Small intestine (tissue), 16 donors: ENCODE measurements at places on chromosomes 7 and 10.

DNA sequence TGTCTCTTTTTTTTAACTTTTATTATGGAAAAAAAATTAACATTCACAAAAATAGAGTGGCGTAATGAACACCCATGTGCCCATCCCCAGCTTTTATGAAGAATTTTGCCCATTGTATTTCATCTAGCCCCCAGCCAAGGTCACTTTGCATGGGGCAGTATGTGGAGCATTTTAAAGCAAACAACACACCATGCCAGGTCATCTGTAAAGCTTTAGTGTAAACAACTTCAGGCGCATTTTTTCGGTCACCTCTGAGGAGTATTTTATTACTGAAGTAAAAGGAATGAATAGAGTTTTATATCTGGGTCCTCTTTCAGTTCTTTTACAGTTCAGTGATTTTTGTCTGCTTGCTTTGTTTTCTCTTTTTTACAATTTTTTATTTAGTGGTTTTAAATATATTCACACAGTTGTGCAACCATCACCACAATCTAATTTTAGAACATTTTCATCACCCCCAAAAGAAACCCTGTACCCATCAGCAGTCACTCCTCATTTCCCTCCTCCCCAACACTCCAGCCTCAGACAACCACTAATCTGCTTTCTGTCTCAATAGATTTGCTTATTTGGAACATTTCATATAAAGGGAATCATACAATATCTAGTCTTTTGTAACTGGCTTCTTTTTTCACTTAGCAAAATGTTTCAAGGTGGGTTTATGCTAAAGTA lies 87.9 kb downstream of the SLC37A3 start:
- H3K4me1 ChIP-seq: peaks cover 5% of the 10 kb centered on the region
- DNase-seq: no peak
- H3K27me3 ChIP-seq: no peaks in the 10 kb centered on the region
- no peak overlapping the region for H3K4me3 ChIP-seq

DNA sequence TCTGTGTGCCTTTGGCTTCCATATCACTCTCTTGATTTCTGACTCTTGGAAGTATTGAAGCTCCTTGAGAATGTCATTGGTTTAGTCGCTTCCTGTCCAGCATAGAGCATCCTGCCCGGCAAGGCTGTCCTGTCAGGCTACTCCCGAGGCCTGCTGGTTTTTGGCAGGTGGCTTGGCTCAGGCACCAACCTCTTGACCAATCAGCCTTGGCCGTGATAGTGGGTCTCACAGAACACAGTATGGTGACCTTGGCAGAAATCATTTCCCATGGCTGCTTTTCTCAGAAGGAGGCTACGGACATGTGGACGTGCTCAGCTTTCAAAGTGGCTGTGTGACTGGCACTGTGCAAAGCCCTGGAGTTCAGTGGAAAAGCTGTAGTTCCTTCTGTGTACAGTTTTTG lies 516.9 kb downstream of the REEP3 start:
- no peak overlapping the region for H3K4me3 ChIP-seq
- no peak for DNase-seq
- no peaks in the 10 kb centered on the region for H3K27me3 ChIP-seq
- no peaks in the 10 kb centered on the region for H3K4me1 ChIP-seq
- H3K36me3 ChIP-seq: no peaks in the 10 kb centered on the region
- no peak overlapping the region for H3K27ac ChIP-seq

DNA sequence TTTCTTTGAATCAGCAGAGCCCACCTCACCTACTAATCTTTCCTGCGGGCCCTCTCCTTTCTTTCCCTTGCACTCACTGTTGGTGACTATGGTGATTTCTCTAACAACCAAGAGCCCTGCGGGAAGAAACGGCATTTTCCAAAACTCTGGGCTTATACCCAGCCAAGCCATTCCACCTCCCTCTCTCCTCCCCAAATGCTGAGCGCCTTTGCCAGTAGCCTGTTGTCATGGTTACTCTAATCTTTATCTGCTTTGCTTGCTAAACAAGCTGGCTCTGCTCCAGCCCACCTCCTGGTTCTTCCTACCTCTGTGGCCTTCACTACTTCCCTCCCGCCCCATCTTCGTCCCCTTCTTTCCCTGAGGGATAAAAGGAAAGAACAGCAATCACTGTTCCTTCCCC lies 86.7 kb downstream of the DGKI start:
- H3K27ac ChIP-seq: no peak overlapping the region
- H3K4me1 ChIP-seq: no peaks in the 10 kb centered on the region
- DNase-seq: no peak
- H3K36me3 ChIP-seq: no peaks in the 10 kb centered on the region
- no peak overlapping the region for H3K4me3 ChIP-seq
- H3K27me3 ChIP-seq: peaks cover 2% of the 10 kb centered on the region

DNA sequence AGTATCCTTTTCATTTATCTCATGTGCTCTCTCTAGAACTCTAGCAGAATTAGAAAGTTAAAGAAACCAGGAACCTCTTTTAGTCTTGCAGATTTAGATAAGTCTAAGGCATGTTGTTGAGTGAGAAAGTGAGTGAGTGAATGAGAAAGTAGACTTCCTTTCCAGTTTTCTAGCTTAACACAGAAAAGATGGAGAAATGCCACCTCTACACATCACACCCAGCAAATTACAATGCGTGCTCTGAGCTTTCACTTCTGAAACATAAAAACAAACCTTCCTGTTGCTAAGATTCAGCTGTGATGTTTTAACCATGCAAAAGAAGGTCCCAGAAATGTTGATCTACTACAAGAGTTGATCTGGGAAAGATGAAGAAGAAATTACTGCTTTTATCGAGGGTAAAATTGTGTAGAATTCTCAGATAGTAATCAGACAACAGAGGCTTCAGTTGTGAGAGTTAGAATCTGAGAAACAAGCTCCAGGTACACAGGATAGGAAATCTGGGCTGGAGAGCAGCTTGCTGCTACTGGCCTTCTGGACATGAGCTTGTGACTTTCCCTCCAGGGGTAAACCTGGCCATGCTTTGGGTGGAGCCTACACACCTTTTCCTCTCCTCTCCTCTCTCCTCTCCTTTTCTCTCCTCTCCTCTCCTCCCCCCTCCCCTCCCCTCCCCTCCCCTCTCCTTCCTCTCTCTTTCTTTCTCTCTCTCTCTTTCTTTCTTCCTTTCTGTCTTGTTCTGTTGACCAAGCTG lies 4.6 kb downstream of the CYP3A5 start:
- no peaks in the 10 kb centered on the region for H3K27me3 ChIP-seq
- no peak for DNase-seq
- H3K36me3 ChIP-seq: peaks cover 32% of the 10 kb centered on the region

- H3K27ac ChIP-seq: no peak overlapping the region
- no peaks in the 10 kb centered on the region for H3K27me3 ChIP-seq
- no peaks in the 10 kb centered on the region for H3K4me1 ChIP-seq
- no peaks in the 10 kb centered on the region for H3K36me3 ChIP-seq
- no peak for DNase-seq
- no peak overlapping the region for H3K4me3 ChIP-seq
Observed at GRCh38 chr10:116671274-116671926, 50.6 kb downstream of the PNLIPRP2 start.

GRCh38 chr7:110771717-110772116 lies 319.2 kb upstream of the LRRN3 start:
- no peak for DNase-seq
- H3K27ac ChIP-seq: no peak overlapping the region
- no peaks in the 10 kb centered on the region for H3K36me3 ChIP-seq
- no peaks in the 10 kb centered on the region for H3K4me1 ChIP-seq
- H3K4me3 ChIP-seq: no peak overlapping the region

DNA sequence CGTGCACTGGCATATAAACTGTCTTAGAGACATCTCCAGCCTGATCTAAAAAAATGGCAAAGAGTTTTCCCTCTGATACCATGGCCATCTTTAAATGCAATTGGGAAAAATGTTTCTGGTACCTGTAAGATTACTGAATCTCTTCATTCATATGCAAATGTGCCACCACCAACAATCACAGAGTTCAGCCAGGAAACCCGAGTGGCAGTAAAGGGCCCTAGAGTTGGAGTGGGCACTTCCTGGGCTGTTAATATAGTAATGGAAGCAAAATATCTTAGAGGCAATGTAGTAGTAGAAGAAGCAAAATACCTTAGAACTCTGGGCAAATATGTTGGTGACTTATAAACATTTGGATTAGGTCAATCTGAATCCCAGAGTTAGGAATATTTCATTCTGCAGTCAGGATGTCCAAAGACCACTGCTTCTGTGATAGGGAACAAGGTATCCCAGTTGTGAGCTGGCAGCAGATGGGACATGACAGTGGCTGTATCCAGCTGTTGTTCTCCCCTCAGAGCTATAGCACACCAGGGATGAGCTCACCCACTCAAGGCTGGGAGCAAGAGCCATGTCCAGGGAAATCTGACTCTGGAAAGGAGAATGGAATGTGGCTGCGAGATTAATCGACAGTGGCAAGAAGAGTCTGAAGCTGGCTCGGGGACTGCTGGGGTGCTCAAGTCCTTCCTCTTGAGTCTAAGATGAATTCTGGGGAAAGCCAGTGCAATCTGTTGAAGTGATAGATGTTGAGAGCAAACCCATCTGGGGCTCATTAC lies 332.1 kb downstream of the PHTF2 start:
- H3K27me3 ChIP-seq: peaks cover 3% of the 10 kb centered on the region
- H3K4me1 ChIP-seq: no peaks in the 10 kb centered on the region
- no peak for DNase-seq
- no peak overlapping the region for H3K4me3 ChIP-seq
- H3K27ac ChIP-seq: no peak overlapping the region

- no peaks in the 10 kb centered on the region for H3K36me3 ChIP-seq
- no peak overlapping the region for H3K27ac ChIP-seq
- peaks cover 3% of the 10 kb centered on the region for H3K4me1 ChIP-seq
- DNase-seq: no peak
- no peak overlapping the region for H3K4me3 ChIP-seq
Observed at GRCh38 chr7:39656415-39656814, 33.0 kb downstream of the RALA start.

GRCh38 chr10:13120786-13121499 lies 21.0 kb downstream of the OPTN start:
- H3K36me3 ChIP-seq: peaks cover 31% of the 10 kb centered on the region
- H3K27me3 ChIP-seq: no peaks in the 10 kb centered on the region
- no peak for DNase-seq
- H3K27ac ChIP-seq: no peak overlapping the region

DNA sequence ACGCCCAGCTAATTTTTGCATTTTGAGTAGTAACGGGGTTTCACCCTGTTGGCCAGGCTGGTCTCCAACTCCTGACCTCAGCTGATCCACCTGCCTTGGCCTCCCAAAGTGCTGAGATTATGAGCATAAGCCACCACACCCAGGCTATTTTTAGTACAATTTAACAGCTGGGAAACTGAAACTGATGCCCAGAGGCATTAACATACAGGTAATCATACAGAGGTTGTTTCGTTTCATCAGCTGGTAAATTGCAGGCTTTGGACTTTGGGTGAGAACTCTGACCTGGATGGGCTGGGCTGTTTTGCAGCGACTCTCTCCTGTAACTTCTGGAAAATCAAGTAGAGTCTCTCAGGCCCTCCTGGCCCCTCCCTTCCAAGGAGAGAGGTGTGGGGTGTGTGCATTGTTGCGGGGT lies 6.2 kb upstream of the ACHE start:
- peak overlapping the region; percentile 86 for H3K27ac ChIP-seq
- H3K36me3 ChIP-seq: no peaks in the 10 kb centered on the region
- no peak overlapping the region for H3K4me3 ChIP-seq
- H3K4me1 ChIP-seq: peaks cover 34% of the 10 kb centered on the region
- H3K27me3 ChIP-seq: no peaks in the 10 kb centered on the region
- peak; percentile 98 for DNase-seq

GRCh38 chr7:105304040-105304895 lies 84.5 kb downstream of the SRPK2 start:
- H3K4me1 ChIP-seq: no peaks in the 10 kb centered on the region
- H3K36me3 ChIP-seq: no peaks in the 10 kb centered on the region
- DNase-seq: no peak
- no peaks in the 10 kb centered on the region for H3K27me3 ChIP-seq
- H3K27ac ChIP-seq: no peak overlapping the region
- no peak overlapping the region for H3K4me3 ChIP-seq

DNA sequence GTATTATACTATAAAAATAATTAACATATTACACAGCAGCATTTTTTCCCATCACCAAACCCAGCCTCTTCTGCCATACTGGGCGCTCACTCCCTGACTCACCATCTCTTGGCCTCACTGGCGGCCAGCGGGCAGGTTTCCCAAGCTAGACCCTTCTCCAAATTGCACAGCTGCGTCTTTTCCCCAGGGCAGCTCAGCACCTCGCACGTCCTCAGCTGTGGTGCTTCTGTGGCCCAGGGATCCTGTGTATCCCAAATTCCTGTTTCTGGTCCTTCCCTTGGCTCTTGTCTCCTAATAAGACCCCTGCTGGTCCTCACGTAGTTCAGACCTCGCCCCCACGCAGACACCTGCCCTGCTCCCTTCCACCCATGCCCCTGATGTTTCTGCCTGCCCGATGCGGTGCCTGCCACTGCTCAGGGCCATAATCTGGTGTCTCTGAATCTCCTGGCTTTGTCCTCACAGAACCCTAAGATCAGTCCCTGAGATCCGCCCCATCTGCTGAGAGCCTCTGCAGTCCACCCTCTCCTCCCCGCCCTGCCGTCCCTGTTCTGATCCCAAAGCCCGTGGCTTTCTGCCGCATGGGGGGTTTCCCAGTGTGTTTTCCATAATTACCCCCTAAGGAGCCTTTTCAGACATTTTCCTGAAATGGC lies 290.1 kb downstream of the TCERG1L start:
- H3K27ac ChIP-seq: no peak overlapping the region
- H3K36me3 ChIP-seq: no peaks in the 10 kb centered on the region
- no peaks in the 10 kb centered on the region for H3K4me1 ChIP-seq
- H3K4me3 ChIP-seq: no peak overlapping the region

DNA sequence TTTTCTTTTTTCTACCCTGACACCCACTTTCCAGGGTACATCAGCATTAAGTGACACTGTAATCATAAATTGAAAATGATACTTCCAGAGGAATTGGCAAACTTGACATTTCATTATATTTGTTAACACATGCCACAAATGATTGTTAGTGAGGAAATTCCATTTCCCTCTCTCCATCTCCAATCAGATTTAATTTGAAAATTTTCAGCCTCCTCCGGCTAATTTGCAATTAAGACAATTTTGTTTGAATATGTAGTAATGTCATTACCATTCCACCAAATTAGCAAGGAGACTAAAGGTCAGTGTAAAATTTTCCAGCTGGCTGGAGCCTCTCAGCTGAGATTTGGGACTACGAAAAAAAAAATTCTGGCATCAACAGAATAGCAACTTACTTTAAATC lies 242.7 kb downstream of the FOXP2 start:
- no peaks in the 10 kb centered on the region for H3K4me1 ChIP-seq
- no peak overlapping the region for H3K27ac ChIP-seq
- no peaks in the 10 kb centered on the region for H3K27me3 ChIP-seq
- H3K36me3 ChIP-seq: no peaks in the 10 kb centered on the region
- no peak overlapping the region for H3K4me3 ChIP-seq

- no peak overlapping the region for H3K27ac ChIP-seq
- no peak for DNase-seq
- no peaks in the 10 kb centered on the region for H3K4me1 ChIP-seq
- no peaks in the 10 kb centered on the region for H3K27me3 ChIP-seq
Observed at GRCh38 chr7:147885869-147886268, 704.7 kb upstream of the C7orf33 start.

DNA sequence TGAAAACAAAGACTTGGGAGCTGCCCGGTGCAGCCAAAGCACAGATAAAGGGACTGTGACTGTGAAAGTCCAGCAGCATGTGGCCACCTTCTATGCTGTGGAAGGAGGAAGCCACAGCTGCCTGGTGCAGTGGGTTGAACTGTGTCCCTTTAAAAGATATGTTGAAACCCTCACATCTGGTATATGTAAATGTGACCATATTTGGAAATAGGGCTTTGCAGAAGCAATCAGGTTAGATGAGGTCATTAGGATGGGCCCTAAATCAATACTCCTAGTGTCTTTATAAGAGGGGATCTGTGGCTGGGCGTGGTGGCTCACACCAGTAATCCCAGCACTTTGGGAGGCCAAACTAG lies 136.9 kb downstream of the GLI3 start:
- H3K4me3 ChIP-seq: no peak overlapping the region
- H3K27ac ChIP-seq: no peak overlapping the region
- no peaks in the 10 kb centered on the region for H3K27me3 ChIP-seq
- H3K36me3 ChIP-seq: no peaks in the 10 kb centered on the region
